Naive thymus-derived CD8-positive, alpha-beta T cell (primary cell): ENCODE measurements at places on chromosomes 3 and 15.
A peak's percentile ranks its signal among the peaks of the same experiment; 100 is the strongest.

GRCh38 chr3:96863129-96863740 lies 48.8 kb downstream of the EPHA6 start:
- DNase-seq: no peak

DNA sequence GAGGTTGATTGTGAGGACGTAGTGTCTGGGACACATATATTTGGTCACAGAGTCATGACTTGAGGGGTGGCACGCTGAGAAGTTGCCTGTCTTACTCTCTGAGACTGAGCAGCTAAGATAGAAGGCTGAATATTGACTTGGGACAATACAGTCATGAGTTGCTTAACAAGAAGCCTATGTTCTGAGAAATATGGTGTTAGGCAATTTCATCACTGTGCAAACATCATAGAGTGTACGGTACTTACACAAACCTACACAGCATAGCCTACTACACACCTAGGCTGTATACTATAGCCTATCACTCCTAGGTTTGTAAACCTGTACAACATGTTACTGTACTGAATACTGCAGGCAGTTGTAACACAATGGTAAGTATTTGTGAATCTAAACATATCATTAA lies 30.3 kb upstream of the SPESP1 start:
- no peak for DNase-seq

DNA sequence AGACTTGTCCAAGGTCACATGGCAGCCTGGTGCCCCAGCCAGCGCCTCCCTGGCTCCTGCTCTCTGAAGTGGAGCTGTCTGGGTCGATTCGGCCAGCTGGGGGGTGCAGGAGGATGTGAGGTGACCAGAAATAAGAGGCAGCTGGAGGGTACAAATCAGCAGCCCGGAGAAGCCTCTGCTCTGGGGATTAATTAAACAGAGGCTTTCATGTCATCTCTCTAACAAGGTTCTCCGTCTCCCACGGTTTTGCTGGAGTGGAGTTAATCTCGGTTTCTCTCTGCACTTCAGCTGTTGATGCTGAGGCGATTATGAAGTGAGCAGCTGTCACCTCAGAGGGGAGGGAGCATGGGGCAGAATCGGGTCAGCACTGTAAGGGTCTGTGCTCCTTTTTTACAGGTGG lies 236.8 kb downstream of the TLE3 start:
- no peak for DNase-seq

DNA sequence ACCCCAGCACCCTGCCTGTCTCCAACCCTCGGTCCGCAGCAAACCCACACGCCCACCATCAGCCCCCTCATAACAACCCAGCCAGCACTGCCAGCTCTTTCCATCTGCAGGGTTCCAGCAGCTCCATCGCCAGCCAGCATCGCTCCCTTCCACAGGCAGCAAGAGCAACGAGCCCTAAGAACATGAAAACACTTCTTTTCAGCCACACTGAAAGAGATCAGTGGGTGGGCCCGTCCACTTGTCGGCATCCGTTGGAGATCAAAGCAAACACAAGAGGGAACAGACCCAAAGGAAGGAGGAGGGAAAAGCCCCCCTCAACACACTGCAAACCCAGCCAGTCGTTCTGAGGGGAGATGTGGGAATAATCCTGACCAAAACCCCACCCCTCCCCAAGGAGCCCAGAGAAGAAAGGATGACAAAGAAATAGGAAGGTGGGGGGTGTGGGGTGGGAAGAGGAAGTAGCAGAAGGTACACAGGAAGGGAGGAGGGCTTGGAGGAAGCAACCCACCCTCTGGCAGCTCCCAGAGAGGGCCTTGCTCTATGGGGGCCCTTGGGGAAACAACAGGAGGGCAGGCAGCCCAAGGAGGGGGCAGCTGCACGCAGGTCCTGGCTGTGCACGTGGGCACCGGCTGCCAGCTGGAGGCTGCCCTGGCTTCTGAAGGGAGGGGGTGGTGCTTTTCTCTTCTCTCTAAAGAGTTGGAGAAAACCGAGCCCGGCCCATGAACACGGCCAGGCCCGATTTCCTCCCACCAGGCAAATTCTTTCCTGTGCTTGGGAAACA lies 473.6 kb upstream of the PROK2 start:
- peak; percentile 66 for DNase-seq

GRCh38 chr3:116433552-116433951 lies 11.7 kb downstream of the LSAMP start:
- no peak for DNase-seq

- no peak for DNase-seq
Observed at GRCh38 chr3:12780751-12781150, 15.7 kb upstream of the CAND2 start.

DNA sequence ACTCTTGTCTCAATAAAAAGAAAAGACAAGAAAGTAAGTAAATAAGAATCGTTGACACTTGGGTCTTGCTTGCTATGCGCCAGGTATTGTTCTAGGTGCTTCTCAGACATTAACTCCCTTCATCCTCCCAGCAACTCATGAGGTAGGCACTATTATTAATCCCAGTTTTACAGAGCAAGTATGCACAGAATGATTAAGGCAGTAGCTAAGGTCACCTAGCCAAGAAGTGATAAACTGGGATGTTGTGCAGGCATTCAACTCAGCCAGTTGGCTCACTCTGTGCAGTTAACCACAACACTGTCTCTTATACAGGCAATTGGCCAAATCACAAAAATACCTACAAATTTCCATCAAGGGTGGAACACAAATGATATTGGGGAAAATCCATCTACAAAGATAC lies 1.7 kb upstream of the C3orf33 start:
- DNase-seq: no peak
